ENCODE measurements at places on chromosomes 7 and 10. TPM values are rescaled to one million over a fixed set of nuclear protein-coding genes. Genes with fewer than 3 reads are reported as not detected.

GRCh38 chr7:149622444-149623210, 125.0 kb upstream of the ZNF746 start:
- H3K27ac ChIP-seq, result peak overlapping the region; percentile 81
- DNase-seq, result no peak
- H3K27me3 ChIP-seq, result peaks cover 4% of the 10 kb centered on the region
- peaks cover 34% of the 10 kb centered on the region for H3K4me1 ChIP-seq

- H3K27ac ChIP-seq, result no peak overlapping the region
- no peak for DNase-seq
- H3K36me3 ChIP-seq, result no peaks in the 10 kb centered on the region
- no peaks in the 10 kb centered on the region for H3K4me1 ChIP-seq
- H3K27me3 ChIP-seq, result peaks cover 24% of the 10 kb centered on the region
These were observed 28.8 kb downstream of the WDR86 start for GRCh38 chr7:151381098-151381347.

DNA sequence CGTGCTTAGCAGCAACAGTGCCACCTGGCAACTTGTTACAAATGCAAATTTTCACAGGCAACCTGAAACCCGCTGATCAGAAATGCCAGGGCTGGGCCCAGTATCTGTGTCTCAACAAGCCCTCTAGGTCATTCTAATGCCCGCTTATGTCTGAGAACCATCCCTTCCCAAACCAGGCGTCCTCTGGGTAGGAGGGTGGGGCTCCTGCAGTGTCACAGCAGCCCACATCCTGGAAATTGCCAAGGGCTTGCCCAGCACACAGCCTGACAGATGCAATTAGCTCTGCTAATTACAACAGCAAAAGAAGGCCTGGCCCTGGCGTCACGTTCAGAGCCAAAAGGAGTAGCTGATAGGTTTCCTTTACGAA, 15.9 kb downstream of the ITPRIP start:
- H3K4me3 ChIP-seq, result no peak overlapping the region
- peaks cover 44% of the 10 kb centered on the region for H3K27me3 ChIP-seq
- H3K36me3 ChIP-seq, result peaks cover 20% of the 10 kb centered on the region
- peak overlapping the region; percentile 61 for H3K27ac ChIP-seq

DNA sequence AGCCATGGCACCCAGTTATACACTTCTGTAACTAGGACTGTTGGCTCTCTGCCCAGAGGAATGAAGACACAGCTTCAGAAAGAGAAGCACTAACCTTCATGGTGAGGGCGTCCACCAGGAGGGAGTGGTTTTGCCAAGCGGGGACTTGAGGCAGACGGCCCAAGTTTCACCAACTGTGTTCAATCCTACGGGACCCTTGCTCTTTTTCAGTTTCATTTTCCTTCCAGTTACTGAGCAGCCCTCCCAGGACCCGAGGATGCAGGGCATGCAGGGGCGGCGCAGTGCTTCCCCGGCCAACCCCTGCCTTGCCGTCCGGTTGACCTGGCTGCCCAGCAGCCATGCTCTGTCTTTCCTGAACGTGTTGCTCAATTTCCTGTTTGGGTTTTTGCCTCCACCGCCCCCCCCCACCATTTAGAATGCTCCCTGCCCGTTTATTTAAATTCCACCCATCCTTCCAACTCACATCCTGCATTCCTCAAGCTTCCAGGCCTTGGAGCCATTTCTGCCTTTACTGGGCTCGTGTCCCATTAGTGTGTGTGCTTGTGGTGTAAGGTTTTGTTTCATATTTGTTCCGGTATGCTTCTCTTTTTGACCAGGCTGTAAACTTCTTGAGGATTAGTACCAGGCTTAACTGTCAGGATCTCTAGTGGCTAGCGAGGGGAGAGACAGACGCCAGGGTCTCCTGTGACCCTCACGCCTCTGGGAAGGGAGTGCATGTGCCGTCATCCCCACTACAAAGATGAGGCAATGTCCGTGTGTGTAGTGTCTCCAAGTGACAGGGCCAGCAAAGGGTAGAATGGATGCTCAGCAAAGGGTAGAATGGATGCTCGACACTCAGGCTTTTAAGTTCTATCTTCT, 31.6 kb downstream of the IL15RA start:
- peak overlapping the region; percentile 83 for H3K4me3 ChIP-seq
- peak overlapping the region; percentile 100 for H3K27ac ChIP-seq
- peaks cover 2% of the 10 kb centered on the region for H3K27me3 ChIP-seq
- DNase-seq, result peak; percentile 86
- no peaks in the 10 kb centered on the region for H3K36me3 ChIP-seq

- H3K27me3 ChIP-seq, result peaks cover 39% of the 10 kb centered on the region
- DNase-seq, result no peak
- peaks cover 16% of the 10 kb centered on the region for H3K4me1 ChIP-seq
- no peaks in the 10 kb centered on the region for H3K36me3 ChIP-seq
These were observed 133.8 kb upstream of the PFKP start for GRCh38 chr10:2933519-2933918.

DNA sequence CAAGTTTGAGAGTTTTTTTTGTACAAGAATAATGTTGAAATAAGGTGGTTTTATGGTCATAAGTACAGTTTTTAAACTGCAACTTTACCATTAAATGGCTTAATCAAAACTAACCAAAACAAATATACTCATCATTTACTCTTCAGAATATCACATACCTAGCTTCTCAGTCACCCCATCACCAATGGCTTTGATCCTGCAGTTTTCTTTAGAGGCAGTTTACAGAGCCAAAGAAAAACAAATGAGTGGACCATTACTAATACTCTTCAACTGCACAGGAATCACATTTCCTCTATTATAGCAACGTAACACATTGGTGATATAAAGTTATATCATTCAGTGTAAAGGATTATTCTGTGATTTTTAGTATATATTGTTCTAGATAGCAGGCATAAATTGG, 576.1 kb upstream of the LRRTM3 start:
- no peaks in the 10 kb centered on the region for H3K27me3 ChIP-seq
- H3K36me3 ChIP-seq, result no peaks in the 10 kb centered on the region
- H3K4me3 ChIP-seq, result no peak overlapping the region
- no peak for DNase-seq
- H3K27ac ChIP-seq, result no peak overlapping the region

GRCh38 chr10:109126016-109126415, 797.3 kb downstream of the XPNPEP1 start:
- H3K36me3 ChIP-seq, result no peaks in the 10 kb centered on the region
- H3K27ac ChIP-seq, result no peak overlapping the region
- H3K4me1 ChIP-seq, result no peaks in the 10 kb centered on the region

DNA sequence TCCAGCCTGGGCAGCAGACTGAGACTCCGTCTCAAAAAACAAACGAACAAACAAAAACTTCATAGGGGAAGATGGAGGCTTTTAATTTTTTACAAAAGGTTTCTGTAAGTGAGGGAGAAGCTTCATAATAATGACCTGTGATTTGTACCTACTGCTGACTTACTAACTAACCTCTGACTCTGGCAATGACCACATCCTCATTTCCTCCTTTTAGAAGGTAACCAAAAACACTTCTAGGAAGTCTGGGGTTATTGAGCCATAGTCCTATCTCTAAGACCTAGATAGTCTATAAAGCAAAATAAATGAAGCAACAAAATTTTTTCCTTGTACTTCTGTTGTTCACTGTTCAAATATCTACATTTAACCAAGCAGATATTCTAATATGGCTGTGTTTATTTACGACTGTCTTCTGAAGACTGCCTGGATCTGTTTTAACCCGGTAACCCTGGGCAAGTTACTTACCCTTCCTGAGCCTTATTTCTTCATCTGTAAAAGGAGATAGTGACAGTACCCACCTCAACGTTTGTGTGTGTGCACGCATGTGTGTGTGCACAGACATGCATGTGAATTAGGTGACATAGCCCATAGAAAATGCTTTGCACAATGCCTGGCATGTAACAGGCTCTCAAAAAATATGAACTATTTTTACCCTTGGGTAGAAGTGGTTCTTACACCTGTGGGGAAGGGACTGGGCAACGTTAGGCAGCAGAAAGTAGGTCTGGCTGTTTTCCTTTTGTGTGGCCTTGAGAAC, 30.8 kb upstream of the SMNDC1 start:
- H3K4me3 ChIP-seq, result peak overlapping the region; percentile 78
- peaks cover 48% of the 10 kb centered on the region for H3K4me1 ChIP-seq
- H3K36me3 ChIP-seq, result peaks cover 14% of the 10 kb centered on the region
- no peaks in the 10 kb centered on the region for H3K27me3 ChIP-seq

GRCh38 chr10:63758080-63758479, 236.9 kb downstream of the REEP3 start:
- no peak overlapping the region for H3K4me3 ChIP-seq
- H3K27ac ChIP-seq, result no peak overlapping the region
- H3K4me1 ChIP-seq, result peaks cover 9% of the 10 kb centered on the region
- no peaks in the 10 kb centered on the region for H3K36me3 ChIP-seq
- H3K27me3 ChIP-seq, result peaks cover 21% of the 10 kb centered on the region

DNA sequence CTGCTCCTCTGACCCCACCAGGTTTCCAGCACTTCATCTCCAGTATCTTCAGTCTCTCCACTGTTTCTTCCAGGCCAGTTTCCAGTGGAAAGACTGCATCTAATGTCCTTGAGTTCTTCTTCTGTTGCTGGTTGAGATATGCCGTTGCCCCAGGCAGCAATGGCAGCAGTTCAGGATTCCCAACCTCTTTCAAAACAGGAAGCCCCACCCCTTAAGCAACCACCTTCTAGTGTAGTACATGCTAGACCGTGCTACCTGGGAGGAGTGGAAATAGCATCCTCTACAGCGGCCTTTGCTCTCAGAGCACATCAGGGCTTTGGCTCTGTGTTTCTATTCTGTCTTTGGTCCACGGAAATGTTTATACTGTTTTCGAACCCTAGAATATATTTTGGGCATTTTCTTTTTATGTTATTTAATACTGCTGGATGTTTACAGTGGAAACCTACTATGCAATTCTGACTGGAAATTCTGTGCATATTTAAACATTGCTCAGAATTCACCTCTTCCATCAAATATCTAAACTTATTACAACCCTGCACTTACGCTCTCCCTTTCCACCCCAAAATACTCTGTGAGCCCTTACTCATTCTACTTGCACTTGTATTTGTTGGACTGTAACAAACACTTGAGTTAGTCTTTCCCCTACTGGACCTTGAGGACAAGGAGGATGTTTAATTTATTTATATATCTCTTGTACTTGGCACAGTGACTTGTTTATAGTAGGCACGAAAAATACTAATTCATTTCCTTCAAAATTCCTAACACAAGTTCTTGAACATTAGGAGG, 8.5 kb upstream of the BPGM start:
- no peak overlapping the region for H3K27ac ChIP-seq
- no peak for DNase-seq
- peaks cover 10% of the 10 kb centered on the region for H3K36me3 ChIP-seq
- no peaks in the 10 kb centered on the region for H3K27me3 ChIP-seq
- H3K4me1 ChIP-seq, result peaks cover 54% of the 10 kb centered on the region
- no peak overlapping the region for H3K4me3 ChIP-seq

GRCh38 chr10:71512312-71512711, 115.6 kb downstream of the CDH23 start:
- H3K27me3 ChIP-seq, result peaks cover 28% of the 10 kb centered on the region
- H3K27ac ChIP-seq, result no peak overlapping the region
- H3K4me1 ChIP-seq, result no peaks in the 10 kb centered on the region
- H3K36me3 ChIP-seq, result no peaks in the 10 kb centered on the region
- H3K4me3 ChIP-seq, result no peak overlapping the region
- no peak for DNase-seq

GRCh38 chr7:320297-320696, 30.3 kb downstream of the FOXL3 start:
- no peak for DNase-seq
- no peak overlapping the region for H3K4me3 ChIP-seq
- no peaks in the 10 kb centered on the region for H3K36me3 ChIP-seq
- peaks cover 41% of the 10 kb centered on the region for H3K27me3 ChIP-seq
- no peak overlapping the region for H3K27ac ChIP-seq

- no peaks in the 10 kb centered on the region for H3K27me3 ChIP-seq
- no peak overlapping the region for H3K4me3 ChIP-seq
- no peaks in the 10 kb centered on the region for H3K4me1 ChIP-seq
- H3K27ac ChIP-seq, result no peak overlapping the region
- no peak for DNase-seq
These were observed 331.2 kb downstream of the LRRTM3 start for GRCh38 chr10:67257018-67257417.

DNA sequence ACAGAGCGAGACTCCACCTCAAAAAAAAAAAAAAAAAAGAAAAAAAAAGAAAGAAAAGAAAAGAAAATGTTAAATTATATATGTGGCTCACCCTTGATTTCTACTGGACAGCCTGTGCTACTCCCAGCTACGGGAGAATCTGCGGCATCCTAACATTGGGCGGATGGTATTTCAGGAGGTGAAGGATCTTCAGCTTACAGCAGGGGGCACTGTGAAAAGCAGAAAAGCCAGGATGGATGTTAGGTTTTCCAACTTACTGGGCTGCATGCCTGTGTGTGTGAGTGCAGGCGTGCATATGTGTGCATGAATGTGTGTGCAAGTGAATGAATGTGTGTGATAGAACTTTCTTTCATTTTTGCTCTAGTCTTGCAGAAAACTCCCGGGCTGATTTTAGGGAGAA, 1066.5 kb downstream of the TYW1 start:
- no peaks in the 10 kb centered on the region for H3K27me3 ChIP-seq
- no peak overlapping the region for H3K4me3 ChIP-seq
- no peaks in the 10 kb centered on the region for H3K4me1 ChIP-seq
- H3K27ac ChIP-seq, result no peak overlapping the region
- no peak for DNase-seq

DNA sequence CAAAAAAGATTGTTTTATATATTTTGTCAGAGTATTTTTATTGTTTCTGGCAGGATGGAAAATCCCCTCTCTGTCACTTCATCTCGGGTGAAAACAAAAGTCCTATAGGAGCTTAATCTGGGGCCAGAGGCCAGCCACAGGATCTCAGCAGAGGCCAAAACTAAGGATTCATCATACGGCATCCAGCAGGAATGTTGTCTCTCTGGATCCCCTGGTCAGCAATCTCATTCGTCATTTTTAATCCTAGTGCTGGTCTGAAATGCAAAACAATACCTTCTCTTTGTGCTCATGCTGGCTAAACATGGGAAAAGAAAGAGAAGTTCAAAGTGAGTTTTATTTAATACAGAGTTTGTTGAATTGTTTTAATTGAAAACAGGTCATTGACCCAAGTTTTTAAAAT, 482.5 kb upstream of the AUTS2 start:
- H3K36me3 ChIP-seq, result no peaks in the 10 kb centered on the region
- no peak for DNase-seq

DNA sequence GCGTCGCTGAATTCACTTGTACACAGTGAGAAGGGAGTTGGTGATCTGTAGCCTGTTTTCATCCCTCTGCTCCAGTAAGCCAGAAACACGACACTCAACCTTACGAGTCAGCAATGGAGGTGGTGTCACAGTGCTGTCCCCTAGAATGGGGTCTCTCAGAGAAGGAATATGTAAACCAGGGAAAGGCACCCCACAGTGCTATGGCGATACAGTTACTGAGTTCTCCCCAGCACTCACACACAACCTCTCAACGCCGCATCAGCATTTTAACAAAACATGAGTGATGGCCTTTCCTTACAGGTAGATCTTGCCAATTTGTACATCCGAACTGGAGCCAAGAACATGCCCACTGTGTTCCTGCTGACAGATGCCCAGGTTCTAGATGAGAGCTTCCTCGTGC, 196.3 kb downstream of the CDCA7L start:
- no peak overlapping the region for H3K4me3 ChIP-seq
- no peaks in the 10 kb centered on the region for H3K4me1 ChIP-seq
- no peaks in the 10 kb centered on the region for H3K36me3 ChIP-seq
- no peak for DNase-seq
- no peak overlapping the region for H3K27ac ChIP-seq

Gene TAS2R41
- total RNA-seq, result not detected

Gene SIRT1
- 10.4 TPM for total RNA-seq

Gene CC2D2B
- total RNA-seq, result not detected

Gene FFAR4
- total RNA-seq, result not detected

Gene FAM241B
- total RNA-seq, result 0.43 TPM

Gene IFIT1B
- not detected for total RNA-seq

Gene CLDN3
- total RNA-seq, result not detected

Gene AMZ1
- 10.4 TPM for total RNA-seq

Gene CALHM1
- not detected for total RNA-seq

Gene ABCC2
- total RNA-seq, result 0.43 TPM

Gene SPDYE1
- not detected for total RNA-seq

Gene NEBL
- not detected for total RNA-seq

Measured in HFFc6 (cell line).